ENCODE measurements at places on chromosomes 2 and 18.

- DNase-seq: no peak
These were observed 155.6 kb downstream of the TTC32 start for GRCh38 chr2:19746137-19746600.

DNA sequence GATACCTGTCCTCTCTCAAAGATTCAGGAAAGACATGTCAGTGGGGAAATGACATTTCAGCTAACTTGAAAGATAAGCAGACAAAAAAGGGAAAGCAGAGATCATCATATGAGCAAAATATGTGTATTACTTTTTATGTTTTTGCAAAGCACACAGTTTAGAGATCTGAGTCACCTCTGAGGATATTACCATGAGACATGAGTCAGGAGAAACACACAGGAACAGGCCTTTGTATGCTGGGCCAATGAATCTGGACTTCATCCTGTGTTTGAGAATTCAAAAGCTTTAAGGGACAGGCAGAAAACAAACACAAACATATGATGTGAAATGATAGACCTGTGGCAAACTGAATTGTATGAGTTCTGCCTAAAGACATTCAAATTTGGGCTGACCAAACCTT lies 306.0 kb upstream of the EPC2 start:
- no peak for DNase-seq

- DNase-seq: no peak
These were observed 84.8 kb downstream of the OSBPL6 start for GRCh38 chr2:178279142-178279541.

GRCh38 chr2:28640908-28641300 lies 110.7 kb upstream of the PPP1CB start:
- DNase-seq: no peak

DNA sequence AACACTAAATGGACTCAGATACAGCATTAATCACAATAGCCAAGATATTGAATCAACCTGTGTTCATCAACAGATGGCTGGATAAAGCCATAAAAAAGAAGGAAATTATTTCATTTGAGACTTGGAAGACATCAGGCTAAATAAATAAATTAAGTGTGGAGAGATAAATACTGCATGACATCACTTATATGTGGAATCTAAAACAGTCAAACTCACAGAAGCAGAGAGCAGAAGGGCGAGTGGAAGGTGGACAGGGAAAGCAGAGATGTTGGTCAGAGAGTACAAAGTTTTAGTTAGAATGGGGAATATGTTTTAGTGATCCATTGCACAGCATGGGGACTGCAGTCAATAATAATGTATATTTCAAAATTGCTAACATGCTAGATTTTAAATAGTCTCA lies 207.2 kb downstream of the VAPA start:
- DNase-seq: no peak

DNA sequence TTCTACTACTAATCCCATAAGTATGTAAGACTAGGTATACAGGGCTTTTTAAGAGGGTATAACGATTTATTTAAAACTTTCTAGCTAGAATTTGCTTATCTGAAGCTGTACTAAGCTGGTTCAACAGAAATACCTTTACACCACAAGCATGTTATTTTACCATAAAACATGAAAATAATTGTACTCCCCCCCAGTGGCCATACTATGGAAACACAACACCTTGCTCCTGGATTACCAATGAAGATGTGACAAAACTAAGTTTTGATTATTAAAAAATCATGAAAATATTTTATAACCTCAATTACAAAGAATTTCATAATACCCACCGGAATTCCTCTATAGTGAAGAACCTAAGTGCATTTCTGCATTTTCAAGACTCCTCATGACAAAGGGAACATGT lies 27.3 kb downstream of the LPIN2 start:
- DNase-seq: no peak

- DNase-seq: no peak
These were observed 634.3 kb upstream of the SOX11 start for GRCh38 chr2:5057891-5058351.

DNA sequence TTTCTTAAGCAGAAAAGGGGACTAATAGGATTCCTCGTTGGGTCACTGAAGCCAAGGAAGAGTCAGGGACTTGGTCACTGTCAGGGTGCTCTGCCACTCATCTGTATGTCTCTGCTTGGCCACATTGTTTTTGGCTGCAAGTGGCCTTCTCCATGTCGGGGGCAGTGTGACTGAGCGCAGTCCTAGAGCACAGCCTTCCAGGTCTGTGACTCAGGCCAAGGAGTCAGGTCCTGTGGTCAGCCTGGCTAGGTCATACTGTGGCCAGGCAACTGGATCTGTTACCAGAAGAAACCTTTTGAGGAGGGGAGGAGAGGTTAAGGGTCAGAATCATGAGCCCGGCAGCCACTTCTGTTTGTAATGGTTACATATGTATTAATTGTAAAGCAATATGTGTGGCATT lies 61.3 kb downstream of the GALNT1 start:
- no peak for DNase-seq

DNA sequence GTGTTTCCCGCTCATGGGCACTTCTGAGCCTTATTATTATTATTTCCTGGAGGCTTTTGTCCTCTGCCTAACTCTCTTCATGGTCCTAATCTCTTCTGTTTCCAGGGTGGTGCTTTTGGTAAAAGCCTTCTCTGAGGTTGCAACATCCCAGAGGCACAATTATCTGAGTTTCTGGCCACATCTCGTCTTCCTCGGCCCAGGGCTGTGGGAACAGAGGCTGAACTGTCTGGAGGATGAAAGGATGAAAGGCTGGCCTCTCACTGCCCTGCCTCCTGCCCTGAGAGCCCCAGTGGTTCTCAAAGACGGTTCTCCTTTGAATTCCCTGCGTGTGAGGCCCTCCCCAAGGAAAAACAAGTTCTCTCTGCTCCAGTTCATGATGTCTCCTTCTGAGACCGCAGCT lies 13.8 kb downstream of the GYPC start:
- DNase-seq: no peak

DNA sequence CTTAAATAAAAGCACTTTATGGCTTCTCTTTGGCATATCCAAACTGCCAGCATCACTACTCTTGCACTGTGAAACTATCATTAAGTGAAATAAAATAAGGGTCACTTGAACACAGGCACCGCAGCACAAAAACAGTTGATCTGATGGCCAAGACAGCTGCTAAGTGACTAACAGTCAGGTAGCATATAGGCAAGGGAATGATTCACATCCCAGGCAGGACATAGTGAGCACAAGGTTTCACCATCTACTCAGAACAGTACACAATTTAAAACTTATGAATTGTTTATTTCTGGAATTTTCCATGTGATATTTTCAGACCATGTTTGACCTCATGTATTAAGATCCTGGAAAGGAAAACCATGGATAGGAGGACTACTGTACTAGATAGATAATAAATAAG lies 214.2 kb downstream of the MREG start:
- no peak for DNase-seq

DNA sequence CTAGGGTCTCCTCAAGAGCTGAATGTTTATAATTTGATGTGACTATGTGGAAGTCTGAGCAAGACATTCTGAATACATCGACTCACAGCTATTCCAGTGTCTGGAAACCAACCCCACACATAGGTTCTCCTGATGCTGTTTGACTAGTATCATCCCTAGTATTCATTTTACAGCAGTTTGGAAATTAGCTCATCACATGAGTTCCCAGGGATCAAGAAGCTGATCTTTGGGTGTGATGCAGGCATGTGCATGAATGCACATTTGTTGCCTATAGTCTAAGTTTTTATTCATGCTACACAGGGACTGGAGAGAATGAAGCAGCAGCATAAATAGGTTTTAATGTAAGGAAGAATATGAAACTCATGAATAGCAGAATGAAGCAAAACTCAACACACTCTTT lies 284.3 kb upstream of the SPRED2 start:
- no peak for DNase-seq

GRCh38 chr2:183227176-183227575 lies 102.9 kb downstream of the NUP35 start:
- DNase-seq: no peak

GRCh38 chr2:71671203-71671854 lies 218.0 kb downstream of the DYSF start:
- no peak for DNase-seq

DNA sequence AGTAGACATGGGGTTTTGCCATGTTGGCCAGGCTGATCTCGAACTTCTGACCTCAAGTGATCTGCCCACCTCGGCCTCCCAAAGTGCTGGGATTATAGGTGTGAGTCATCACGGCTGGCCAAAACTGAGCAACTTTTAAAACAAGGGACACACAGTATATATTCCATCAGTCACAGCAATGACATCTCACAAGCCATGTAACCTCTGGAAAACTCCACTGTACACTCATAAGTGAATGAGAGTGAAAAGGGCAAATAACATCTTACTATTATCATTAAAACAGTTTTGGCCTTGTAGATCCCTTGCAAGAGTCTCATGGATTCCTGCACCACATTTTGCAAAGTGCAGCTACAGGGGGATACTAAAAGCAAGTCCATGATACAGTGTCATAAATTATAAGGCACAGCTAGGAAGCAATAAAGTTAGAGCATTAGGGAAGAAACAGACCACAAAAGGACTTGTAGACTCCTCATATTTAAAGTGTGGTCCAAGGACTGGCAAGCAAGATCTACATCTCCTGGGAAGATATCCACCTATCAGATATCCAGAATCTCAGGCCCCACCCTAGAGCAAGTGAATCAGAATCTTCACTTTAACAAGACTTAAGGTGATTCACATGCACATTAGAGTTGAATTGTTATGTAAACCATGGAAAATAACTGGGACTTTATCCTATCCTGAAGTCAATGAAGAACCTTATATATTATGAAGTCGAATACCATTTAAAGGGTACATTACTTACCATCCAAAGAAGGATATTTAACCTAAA lies 5.7 kb downstream of the SMC6 start:
- no peak for DNase-seq

DNA sequence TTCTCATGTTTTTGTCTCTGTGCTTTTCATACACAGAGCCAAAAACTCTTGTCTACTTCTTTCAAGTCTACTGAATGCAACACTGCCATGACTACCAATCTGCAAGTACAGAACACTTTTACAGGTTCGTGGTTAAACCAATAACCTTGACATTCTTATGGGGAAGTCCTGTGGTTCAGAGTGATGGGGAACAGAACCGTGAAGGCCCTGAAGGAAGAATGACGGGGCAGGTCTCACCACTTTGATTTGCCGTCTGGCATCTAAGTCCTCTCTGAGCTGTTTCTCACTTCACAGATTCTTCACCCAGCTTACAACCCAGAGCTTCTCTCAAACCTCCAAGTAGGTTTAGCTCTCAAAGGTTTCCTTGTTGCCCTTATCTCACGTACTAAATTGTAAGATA lies 117.5 kb upstream of the SNTG2 start:
- DNase-seq: no peak

DNA sequence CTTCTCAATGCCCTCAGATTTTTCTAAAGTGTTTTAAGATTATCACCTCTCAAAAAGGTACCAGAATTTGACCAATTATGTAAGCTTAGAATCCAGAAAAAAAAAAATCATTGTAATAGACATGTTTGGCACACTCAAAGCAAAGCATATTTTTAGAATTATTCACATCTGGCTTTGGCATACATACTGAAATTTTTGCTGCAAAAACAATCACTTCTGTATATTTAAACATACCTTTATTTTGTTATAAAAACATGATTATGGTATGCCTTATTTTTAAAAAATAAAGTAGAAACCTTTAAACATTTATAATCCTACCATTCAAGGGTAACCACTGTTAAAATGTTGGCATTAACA lies 143.3 kb downstream of the ESCO1 start:
- no peak for DNase-seq

DNA sequence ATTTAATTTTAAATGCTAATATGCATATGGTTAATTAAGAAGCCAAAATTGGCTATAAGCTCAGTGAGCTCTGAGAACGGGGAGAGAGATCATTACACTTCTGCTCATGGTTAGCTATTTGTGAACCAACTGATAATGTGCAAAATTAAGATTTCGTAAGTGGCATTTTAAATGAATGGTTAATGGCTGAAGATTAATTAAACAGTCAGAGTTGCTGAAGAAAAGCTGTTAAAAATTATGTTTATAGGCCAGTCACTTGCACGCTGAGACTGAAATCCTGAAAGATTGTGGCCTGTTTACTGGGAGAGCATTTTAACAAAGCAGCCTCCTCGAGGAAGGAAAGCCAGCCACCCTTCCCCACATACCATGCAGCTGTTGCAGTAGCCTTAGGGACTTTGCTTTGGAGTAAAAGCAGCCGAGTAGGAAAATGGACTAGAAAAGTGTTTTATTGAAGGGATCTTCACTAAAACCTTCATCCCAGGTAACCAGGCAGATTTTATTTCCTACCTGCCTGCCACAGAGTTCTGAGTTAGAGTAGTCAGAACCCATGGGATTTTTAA lies 218.8 kb upstream of the NRP2 start:
- no peak for DNase-seq
